ENCODE measurements at places on chromosomes 2 and 18.

DNA sequence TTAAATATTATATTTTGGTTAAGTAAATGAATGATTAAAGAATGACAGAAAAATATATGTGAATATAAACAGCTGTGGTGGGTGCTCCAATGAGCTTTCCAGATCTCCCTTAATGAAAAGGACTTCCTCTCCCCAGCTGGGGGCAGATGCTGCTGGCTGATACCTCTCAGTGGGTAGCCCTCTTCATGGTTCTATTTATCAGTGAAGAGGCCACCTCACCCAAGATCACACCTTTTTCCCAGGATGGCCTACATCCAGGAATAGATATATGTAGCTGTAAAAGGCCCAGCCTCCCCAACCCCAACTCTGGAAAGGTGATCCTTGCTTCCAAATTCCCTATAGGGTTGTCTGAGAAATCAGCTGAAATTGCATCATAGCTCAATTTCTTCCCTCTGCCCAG lies 135.2 kb upstream of the ACVR2A start:
- no peak for DNase-seq

GRCh38 chr2:133389569-133389968 lies 178.7 kb downstream of the NCKAP5 start:
- no peak for DNase-seq

- DNase-seq: no peak
Observed at GRCh38 chr2:121360566-121361300, 75.7 kb upstream of the TFCP2L1 start.

GRCh38 chr2:95307036-95307435 lies 9.9 kb downstream of the KCNIP3 start:
- DNase-seq: no peak

DNA sequence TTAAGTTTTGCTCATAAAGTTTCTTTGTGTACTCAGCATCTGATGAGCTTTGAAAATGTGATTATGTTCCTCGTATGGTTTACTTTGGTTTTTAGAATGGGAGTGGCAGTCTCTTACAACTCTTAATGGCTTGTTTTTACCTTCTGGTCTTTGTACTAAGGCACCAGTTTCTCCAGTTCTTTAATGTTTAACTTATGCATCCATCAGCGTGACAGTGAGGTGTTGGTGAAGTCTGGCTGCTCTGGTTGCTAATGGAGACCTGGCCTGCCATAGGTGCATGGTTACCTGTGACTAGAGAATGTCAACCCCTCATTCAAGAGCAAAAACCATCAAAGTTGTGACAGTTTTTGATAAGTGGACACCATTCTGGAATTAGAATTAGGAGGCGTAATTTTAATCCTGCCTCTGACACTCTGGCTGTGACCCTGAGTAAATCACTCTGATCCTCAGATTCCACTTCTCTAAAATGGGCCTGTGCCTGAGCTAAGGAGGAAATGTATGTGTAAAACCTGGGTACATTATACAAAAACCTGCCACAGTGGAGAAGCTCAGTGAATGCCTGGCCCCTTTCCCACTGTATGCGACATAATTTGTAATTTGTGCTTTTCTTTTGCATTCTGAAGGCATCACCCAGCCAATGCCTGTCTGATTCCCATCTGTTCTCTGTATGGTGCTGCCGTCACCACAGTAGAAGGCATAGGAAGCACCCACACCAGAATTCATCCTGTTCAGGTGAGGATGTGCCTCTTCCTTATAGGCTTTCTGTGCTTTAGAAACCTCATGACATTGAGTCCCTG lies 11.2 kb downstream of the AOX1 start:
- DNase-seq: no peak

DNA sequence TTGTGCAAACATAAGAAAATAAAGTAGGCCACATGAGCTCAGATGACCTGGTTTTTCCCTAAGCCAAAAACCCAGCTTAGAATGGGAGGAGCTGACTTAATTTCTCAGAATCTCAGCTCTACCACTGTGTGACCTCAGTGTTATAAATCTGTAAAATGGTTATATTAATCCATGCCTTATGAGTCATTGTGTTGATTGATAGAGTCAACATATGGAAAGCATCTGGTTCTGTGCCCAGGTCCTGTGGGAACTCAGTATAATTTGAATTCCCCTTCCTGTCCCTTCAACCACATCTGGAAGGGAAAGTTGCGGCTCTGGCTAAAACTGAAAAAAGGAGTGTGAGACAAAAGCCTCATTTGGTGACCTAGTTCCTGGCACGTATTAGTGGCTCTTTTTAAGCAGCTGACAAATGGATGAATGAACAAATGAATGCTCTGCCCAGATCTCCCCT lies 25.7 kb downstream of the TMEM177 start:
- no peak for DNase-seq

DNA sequence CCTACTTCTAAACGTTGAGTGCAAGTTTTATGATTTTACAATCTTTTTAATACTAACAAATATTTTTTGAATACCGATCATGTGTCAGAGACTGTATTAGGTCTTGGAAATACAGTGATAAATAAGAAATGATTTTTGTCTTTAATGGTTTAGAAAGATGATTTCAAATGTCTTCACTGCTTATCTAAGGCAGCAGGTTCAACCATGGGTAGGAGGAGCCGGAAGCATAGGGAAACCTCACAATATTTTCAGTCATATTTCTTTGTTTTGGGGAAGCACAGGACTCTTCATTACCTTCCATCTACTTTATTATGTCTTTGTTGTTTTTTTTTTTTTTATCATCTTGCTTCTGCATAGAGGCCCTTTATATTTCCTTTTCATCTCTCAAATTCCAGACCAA lies 165.2 kb upstream of the EPC2 start:
- DNase-seq: no peak

DNA sequence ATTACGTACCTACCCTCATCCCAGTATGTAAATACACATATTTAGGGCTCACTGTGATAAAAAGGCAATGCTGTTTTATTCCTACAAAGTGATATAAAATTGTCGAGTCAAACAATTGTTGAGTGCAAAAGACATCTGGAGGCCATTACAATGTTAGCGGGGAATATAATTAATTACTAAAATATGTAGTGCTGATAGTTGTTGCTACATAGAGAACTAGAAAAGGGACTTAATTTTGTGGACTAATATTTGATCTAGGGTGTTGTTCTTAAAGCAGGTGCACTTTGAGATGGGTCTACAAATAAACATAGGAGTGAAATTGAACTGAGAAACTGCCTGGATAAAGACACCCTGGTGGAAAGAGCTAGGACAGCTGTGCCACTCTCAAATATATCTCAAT lies 300.1 kb downstream of the NOL4 start:
- DNase-seq: no peak

- DNase-seq: no peak
Observed at GRCh38 chr2:39394516-39394961, 42.5 kb downstream of the MAP4K3 start.

- no peak for DNase-seq
Observed at GRCh38 chr18:72692595-72692994, 148.5 kb upstream of the CBLN2 start.

DNA sequence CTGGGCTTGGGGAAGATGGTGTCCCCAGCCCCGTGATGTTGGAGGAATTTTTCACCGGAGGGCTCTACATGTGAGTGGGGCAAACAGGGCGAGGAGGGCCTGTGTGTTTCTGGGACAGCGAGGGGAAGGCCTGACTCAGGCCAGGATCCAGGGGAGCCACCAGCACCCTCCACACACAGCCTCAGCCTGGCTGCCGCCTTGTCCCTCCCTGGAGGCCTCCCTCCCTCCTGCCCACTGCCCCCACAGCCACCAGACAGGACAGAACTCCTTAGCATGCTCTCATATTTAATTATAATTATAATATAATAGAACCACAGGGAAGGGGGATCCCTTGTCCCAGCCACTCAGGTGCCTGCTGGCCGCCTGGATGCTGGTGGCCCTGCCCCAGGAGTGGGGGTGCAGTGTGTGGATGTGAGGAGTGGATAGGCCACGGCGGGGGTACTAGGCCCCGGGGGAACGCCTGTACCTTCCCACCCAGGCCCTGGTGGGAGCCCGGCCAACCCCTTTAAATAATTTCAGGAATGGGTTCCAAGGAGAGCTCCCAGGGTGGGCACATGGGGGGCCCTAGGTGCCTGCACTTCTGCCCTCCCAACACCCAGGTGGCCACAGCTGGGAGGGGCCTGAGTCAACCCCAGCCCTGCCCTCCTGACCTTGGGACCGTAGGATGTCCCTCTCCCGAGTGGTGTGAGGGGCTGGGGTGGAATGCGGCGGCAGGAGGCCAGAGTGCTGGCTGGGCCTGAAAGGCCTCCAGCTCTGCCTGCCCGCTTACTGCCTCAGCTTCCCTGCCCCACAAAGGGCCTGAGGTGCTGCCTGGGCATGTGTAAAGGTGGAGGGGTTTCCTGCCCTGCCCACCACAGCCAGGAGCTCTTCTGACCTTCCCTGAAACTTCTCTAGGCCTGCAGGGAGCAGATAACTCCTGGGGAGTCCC lies 8.8 kb downstream of the PDCD1 start:
- no peak for DNase-seq

DNA sequence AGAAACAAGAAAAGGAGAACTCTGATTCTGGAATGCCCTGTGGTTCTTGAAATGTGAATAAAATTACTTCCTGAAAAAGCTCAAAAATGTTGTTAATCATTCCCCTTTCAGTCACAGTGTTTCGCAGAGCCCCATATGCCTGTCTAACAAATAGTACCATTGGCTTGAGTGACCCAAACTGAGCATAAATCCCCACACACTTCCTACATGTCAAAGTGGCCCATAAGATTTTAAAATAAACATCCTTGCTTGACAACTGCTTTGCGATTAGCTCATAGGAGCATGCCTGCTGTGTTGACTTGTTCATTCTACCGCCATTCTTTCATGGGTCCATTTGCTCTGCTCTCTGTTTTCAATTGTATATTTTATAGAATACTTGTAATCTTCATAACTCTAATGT lies 377.8 kb upstream of the SMIM21 start:
- no peak for DNase-seq

GRCh38 chr2:171787333-171788072 lies 100.2 kb downstream of the DYNC1I2 start:
- no peak for DNase-seq

DNA sequence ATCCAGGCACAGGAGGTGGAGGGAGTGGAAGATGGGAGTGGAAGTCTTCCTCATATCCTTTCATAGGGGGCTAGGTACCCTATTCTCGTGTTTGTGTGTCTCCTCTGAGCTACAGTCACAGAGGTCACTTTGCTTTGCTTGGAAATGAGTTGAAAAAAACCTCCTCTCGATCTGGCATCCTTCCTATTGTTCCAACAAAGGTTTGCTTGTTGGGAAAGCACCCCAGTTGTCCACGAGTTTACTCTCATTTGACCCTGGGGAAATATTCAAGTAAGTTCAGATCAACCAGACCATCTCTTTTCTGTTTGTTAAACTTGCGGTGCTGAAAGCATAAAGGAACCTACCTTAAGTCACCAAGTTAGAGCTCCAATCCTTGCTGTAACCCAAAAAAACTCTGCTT lies 59.3 kb downstream of the ARHGEF33 start:
- no peak for DNase-seq

DNA sequence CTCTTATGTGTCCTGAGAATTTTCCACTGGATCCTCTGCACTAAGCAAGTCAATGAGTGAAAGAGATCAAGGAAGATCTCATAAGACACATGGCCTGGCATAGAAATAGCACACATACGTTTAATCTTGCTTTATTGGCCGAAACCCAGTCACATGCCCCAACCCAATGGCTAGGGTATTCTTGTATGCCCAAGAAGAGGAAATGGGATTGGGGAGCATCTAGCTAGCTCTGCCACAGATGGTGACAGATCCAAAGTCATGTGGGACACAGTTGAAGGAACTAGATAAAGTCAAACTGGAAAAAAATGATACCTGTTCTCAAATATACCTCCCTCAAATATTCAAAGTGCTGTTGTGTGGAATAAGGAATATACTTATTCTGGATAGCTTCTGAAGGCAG lies 74.7 kb downstream of the CD28 start:
- no peak for DNase-seq

DNA sequence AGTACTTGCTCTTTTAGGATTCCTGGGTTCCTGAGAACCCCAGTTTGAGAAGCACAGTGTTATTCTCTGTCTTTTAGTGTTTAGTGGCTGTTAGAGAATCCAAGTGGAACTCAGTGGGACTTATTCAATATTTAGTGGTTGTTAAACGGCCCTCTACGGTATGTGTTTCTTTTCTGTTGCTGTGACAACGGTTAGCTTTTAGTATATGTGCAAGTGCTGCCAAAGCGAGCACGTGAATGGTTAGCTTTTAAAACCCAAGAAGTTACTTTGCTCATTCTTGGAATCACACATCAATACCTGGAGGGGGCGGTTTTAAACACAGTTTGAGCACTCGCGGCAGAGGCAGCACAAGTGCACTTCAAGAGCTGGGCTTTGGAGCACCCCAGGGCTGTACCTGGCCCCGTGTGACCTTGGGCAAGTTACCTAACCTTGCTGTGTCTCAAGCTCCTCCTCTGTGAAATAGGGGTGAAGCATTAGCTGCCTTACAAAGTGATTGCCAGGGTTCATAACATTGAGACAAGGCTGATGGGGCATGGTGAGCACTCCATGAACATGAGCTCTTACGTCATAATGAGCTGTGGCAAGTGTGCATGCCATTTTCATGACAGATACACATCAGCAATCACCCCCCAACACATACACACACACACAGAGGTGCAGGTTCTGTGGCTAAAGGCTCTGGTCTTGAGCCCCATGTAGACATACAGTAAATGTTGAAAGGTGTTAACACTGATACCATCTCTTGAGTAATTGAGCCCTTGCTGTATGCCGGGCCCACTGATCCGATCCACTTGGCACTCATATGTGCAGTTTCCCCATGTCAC lies 234.1 kb downstream of the ALPK2 start:
- no peak for DNase-seq

Data from stimulated activated CD4-positive, alpha-beta T cell treated with anti-CD3 and anti-CD28 coated beads, TNF-alpha, amount 100 ng/mL, for 1 hour (primary cell).